ENCODE measurements at places on chromosomes 13 and 19.

DNA sequence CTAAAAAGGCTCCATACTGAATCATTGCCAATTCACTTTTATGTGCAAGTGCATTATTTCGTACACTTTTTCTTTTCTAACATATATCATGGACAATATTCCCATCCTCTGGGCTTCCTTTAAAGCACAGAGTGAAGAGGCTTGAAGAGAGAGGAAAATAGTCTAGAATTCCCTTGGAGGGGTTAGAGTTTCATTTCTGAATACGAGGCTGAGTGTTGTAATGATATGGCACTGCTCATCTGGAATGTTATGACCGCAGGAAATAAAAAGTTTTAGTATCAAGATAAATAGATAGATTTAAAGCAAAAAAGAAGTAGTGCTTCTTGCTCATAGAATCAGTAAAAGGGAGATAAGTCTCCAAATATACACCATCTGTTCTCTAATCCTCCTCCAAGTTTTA lies 412.3 kb upstream of the SLITRK1 start:
- no peak for DNase-seq

DNA sequence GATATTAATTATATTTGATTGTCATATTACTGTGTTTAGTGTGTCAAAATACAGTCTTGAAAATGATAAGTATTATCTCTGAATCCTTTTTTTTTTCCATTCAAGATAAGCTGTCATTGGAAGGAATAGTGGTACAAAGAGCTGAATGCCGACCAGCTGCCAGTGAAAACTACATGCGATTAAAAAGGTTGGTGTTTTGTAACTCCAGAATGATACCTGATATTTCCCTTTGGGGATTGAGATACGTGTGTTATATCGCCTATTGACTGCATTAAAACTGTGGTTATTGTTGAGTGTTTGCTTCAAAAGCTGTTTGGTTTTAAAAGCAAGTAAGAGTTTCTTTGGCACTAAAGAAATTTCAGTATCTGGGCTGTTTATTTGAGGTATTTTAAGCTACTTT lies 6.5 kb upstream of the KCTD4 start:
- DNase-seq, result no peak

- no peak for DNase-seq
Measured at GRCh38 chr13:91085127-91085526, 262.4 kb upstream of the MIR17HG start.

DNA sequence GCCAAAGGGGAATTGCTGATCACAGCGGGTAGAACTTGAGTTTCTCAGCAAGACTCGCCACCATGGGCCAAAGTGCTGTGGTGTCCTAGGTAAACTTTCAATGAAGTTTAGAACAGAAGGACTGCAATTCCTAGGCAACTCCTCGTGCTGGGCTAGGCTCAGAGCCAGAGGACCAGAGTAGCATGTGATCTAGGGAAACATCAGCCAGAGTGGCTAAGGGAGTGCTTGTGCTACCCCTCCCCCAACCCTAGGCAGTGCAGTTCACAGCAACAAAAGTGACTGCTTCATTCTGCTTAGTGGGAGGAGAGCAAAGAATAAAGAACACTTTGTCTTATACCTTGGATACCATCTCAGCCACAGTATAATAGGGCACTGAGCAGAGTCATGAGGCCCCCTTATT lies 1658.6 kb upstream of the MIR17HG start:
- no peak for DNase-seq

- DNase-seq, result no peak
Measured at GRCh38 chr19:408902-409515, at the start of gene C2CD4C. Gene C2CD4C (minus strand): TSS chr19:409147. CDS start chr19:408361, 786 bp downstream.

DNA sequence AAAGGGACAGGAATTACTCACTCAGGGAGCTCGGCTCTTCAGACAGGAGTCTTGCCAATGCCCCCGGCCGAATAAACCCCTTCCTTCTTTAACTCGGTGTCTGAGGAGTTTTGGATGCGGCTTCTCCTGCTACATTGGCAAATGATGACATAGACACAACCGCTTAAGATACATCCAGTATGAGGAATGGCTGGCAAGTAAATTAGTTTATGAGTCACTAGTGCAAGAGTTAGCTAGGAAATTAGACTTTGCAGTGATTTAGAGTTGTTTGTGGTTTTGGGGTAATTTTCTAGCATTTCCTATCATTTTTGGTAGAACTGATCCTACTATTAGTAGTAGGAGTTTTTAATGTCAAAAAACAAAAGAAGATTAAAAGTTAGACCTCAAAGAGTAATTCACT lies 166.2 kb downstream of the SLITRK1 start:
- no peak for DNase-seq

DNA sequence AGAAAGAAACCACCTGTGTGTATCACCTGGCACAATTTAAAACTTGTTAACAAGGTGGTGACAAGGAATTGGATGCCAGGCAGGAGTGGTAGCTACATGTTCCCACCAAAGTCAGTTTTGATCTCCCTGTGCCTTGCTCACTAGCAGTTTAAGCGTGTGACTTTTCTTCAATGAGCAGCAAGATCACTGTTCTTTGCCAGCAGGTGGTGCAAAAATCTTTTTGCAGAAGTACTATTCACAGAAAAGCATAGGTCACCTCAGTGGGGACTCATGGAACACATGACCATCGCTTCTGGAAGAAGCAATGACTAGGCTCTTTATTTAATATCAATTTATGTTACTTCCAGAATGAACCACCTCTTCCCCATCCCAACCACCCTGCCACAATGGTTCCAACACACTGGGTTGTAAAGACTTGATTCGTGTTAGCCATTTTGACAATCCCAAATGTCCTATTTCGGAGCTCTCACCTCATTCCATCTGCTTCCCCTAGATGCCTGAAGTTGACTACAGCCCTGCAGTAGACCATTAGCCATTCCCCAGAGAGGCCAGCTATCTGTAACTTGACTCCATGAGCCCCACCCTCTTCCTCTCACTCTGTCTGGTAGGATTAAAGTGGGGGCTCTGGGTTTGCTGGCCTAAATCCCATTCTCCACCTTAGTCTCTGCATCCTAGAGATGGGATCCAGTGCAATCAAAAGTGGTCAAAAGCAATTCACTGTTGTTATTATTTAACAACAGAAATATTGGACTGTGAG lies 59.1 kb upstream of the TNFRSF19 start:
- DNase-seq, result peak; percentile 53

DNA sequence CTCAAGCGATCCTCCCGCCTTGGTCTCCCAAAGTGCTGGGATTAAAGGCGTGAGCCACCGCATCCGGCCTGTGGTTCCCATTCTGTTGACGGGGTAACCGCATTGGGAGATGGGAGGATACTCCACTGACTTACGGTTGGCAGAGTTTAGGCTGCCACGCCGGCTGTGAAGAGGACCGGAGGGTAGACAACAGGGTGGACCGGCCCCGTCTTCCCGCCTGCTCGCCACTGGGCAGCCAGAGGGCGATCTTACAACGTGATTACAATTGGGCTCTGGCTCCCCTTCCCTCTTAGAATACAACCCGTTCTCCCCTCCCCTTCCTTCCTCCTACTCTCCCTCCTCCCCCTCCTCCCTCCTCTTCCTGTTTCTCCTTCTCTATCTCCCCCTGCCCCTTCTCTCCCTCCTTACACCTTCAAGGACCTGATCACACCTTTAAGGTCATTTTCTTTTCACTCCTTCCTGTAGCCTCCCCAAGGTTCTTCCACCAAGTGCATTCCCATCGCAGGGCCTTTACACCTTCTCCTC lies 957 bp upstream of the CCDC194 start:
- no peak for DNase-seq

DNA sequence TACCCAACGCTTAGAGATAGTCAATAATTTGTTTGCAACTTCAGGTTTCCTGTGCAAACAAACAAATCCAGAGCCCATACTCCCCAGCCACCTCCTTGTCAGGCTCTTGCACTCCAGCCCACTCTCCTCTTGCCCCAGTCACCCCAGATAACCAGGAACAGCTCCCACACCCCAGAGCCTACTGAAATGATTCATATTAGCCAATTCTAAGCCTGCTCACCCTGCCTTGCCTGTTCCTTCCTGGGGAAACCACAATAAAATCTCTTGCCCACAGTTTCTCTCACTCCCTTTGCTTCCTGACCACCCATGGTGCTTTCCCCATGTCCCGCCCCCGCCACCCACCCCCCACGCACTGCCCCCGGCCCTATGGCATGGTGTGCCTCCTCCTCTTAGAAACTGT lies 3.8 kb upstream of the ACTL9 start:
- DNase-seq, result no peak

DNA sequence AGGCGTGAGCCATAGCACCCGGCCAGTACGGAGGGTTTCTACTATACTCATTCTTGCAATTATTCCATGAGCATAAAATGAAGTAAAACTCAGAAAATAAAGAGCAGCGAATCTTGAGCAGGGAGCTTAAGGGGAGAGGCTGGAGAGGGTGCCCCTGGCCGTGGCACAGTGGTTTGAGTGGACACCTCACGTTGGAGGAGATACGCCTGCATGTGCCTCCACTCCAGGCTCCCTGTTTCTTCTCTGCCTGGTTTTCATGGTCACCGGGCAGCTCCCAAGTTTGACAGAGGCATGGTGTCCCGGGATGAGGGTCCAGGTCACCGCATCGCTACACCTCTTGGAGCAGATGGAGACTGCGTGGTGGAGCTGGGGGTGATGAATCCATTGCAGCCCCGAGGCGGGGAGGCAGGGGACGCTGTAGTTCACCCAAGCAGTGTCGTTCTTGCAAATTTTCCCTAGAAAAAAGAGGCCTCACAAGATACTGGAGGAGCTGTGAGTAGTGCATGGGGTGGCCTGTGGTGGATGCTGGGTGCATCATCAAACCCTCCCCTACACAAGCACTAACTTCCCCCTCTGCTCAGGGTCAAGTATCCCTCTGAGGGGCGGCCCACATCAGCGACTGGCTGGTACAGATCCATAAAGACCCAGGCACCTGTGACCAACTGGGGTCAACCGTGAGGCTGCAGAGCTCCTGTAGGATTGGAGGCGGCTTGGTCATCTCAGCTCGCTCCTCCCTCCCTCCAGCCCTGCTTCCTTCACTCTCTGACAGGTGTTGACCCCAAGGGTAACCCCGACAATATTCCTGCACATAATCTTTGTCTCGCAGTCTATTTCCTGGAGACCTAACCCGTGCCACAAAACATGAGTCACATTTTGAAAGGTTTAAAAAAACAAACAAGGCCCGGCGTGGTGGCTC lies 3.6 kb upstream of the MIER2 start:
- no peak for DNase-seq

DNA sequence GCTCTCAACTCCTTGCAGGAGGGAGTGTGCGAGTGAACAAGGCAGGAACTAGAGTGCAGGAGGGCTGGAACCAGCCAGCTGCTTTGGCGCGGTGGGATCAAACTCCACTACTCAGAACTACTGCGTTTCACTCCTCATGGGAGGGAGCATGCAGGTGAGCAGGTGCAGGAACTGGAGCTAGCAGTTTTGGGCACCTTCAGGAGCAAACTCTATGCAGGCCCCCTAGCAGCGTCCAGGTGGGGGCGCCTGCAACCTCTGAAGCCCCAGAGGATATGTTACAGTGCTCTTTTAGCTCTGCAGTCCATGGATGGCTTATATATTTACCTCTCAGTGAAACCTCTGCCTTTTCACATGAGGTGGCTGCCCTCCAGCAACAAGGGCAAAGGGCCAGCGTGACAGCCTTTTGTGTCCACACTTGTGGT lies 1303.4 kb downstream of the PCDH9 start:
- DNase-seq, result no peak

DNA sequence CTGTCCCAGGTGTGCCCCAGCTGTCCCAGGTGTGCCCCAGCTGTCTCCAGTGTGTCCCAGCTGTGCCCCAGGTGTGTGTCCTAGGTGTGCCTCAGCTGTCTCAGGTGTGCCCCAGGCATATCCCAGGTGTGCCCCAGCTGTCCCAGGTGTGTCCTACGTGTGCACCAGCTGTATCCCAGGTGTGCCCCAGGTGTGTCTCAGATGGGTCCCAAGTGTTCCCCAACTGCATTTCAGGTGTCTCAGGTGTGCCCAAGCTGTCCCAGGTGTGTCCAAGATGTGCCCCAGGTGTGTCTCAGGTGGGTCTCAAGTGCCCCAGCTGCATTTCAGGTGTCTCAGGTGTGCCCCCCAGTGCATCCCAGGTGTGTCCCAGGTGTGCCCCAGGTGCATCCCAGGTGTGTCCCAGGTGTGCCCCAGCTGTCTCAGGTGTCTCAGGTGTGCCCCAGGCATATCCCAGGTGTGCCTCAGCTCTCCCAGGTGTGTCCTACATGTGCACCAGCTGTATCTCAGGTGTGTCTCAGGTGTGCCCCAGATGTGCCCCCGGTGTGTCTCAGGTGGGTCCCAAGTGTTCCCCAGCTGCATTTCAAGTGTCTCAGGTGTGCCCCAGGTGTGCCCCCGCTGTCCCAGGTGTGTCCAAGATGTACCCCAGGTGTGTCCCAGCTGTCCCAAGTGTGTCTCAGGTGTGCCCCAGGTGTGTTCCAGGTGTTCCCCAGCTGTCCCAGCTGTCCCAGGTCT lies 1.3 kb upstream of the GRK1 start:
- DNase-seq, result no peak

Measured in GM12864 (cell line).